ENCODE measurements at places on chromosomes 2 and 18.
A peak's percentile ranks its signal among the peaks of the same experiment; 100 is the strongest.

GRCh38 chr2:98692090-98693054, 38.6 kb downstream of the MGAT4A start:
- DNase-seq: no peak

- DNase-seq: no peak
Measured at GRCh38 chr2:20479835-20480234, 33.0 kb downstream of the RHOB start.

GRCh38 chr2:74882299-74882687, 48.4 kb downstream of the HK2 start:
- DNase-seq: no peak

DNA sequence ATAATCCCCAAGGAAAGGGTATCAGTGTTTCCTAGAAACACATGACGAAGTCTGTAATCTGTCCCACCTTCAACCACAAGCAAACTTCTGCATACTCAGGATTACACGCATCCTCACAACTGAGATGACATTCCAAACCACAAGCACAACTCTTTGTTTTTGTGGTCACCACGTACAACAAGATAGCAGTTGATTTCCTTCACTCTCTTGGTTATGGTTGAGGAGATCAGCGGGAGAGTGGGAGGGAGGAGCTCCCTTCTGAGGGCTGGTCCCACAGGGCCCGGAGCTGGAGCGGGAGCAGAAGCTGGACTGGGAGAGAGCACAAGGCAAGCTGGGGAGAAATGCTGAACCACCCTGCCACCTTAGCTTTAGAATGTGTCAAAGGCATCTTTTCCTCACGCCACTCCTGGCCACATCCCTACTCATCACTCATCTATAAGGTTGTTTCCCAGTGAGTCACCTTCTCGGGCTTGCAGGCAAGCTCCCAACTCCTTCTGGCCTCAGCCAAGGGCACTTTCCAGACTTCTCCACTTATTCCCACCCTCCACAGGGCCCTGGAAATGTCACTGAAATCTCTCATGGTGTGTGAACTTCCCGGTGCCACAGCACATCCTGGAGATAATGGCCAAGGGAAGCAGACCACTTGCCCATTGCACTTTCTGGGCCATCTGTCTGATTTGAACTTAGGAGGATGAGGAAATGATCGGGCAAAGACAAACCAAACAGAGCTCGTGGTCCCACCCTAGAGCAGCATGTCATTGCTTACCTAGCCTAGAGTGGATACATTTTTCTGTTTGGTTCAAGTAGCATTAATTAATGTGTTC, 98.9 kb upstream of the LGALSL start:
- peak; percentile 84 for DNase-seq

- DNase-seq: no peak
Measured at GRCh38 chr18:26479681-26480079, 68.7 kb downstream of the KCTD1 start.

DNA sequence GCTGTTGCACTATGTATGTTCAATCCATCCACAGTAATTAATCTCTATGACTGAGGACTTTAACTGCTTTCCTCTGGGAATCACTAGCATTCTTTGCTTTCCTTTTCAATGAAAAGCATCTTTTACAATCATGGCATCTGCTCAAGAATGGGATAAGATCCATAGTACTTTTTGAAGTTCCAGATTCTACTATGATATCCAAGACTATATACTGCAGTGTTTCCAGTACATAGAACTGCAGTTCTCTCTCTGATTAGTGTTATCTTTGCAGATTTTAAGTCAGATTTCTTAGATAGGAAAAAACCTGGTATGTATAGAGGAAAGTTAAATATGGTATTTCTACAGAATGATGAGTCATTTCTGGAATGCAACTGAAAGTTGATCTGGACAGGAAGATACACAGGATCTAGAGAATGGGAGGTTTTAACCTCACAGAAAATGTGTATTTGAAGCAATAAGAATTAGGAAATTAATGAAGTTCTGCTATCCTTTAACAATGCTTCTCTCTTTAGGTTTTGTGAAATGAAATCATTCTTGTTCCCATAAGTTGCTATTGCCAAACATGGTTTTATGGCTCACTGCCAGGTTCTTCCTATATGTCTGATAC, 670.7 kb downstream of the ERBB4 start:
- DNase-seq: peak; percentile 22

- no peak for DNase-seq
Measured at GRCh38 chr2:199463708-199464605, 6.2 kb upstream of the SATB2 start.

DNA sequence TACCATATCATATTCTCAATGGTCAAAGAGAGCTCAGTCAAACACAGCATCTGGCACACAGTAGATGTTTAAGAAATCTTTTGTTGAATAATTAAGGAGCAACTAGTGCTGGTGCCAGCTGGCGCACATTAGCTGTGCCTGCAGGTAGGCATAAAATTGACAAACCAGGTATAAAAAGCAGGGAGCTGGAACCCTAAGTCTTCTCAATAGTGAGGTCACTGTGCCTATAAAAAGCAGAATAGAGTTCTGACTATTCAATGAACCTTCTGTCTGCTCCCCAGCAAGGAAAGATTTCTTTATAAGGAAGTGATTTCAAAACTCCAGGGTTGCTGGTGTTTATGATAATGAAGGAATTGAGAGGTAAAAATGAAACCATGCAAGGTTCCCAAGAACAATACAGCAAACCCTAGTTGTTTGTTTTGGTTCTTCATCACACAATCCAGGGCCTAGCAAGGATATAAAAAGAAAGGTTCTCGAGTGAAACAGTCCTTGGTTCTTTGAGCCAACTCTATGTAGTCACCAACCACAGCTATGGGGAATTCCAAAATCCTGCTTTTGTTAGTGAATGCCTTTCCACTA, 76.1 kb downstream of the THADA start:
- DNase-seq: peak; percentile 88

DNA sequence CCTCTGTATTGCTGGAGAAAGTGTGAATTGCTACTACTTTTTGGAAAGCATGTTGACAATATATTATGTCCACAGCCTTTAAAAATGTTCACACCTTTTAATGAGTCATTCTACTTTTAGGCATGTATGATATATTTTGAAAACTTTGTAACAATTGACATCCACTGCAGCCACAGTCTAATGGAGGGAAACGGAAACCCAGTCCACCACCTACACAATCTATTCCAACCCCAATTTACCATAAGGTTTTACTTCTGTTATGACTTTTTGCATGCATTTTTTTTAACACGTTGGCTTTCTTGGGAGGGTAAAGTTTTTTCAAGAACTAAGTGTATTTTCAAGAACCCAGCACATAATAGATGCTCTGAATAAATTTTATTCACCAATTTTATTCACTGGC, 38.5 kb upstream of the ATP8B1 start:
- no peak for DNase-seq

DNA sequence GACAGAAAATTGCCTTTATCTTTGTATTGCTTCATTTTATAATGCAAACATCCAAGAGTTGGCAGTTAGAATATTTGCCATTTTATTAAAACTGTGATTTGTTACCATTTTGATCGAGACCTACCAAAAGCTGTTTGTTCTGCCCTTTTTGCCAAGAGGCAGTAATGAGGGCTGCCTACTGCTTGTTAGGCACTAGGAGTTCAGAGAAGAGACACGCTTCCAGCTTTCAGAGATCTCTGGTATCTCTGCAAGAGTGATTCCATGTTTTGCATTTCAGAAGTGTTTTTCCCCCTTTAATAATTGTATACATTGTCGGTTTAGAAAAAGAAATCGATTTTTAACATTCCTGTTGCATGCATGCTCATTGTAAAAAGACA, 628 bp downstream of the MRPL30 start:
- DNase-seq: no peak

- DNase-seq: peak; percentile 93
Measured at GRCh38 chr2:233486778-233487552, 79.6 kb downstream of the USP40 start.

DNA sequence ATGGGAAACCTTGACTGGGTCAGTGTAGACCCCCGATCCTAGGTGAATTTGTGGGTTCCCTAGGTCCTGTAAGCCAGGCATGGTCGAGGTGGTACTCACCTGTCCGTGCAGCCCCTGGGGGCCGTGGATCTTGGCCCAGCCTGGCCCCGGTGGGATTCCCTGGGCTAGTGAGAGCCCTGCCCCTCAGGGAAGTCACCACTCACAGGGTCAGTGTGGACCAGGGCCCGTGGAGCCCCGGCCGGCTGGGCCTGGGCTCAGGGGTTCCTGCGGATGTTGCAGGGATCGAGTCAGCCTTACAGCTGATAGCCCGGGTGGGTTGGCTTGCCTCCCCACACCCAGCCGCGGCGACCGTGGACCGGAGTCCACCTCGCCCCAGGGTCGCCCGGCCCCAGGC, 528 bp downstream of the ATG9A start:
- no peak for DNase-seq

GRCh38 chr2:218015586-218016521, 13.1 kb upstream of the TNS1 start:
- no peak for DNase-seq

- DNase-seq: no peak
Measured at GRCh38 chr2:216463148-216463547, 35.5 kb upstream of the RPL37A start.

DNA sequence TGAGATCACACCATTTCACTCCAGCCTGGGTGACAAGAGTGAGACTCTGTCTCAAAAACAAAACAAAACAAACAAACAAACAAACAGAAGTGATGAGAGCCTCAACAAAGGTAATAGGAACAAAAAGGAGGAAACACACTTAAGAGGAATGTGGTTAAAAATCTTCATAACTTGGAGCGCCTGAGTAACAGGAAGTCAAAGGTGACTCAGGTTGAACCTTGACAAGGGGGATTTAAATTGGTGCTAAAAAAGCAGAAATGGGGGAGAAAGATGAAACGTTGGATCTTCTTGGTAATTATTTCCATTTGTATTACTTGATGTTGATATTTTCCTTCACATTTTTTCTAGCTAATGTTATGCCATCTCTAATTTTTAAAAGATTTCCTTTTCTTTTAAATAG, 318.5 kb upstream of the TCF4 start:
- DNase-seq: no peak

DNA sequence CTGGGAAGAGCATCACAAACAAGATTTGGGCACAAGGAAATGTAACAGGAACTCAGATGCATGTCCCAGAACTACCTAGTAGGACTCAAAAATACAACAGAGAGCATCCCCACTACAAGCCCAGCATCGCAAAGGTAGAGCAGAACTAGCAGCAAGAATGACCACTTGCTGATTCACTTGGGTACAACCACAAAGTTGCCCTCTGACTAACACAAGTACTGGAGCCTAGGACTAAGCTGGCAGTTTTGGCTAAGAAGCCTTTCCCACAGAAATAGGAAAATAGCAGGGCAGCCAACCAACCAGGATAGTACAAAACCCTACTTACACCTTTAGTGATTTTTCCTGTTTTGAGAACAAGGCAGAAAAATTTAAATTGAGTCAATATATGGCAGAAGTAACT, 193.8 kb downstream of the PAX3 start:
- no peak for DNase-seq

- peak; percentile 98 for DNase-seq
Measured at GRCh38 chr2:174836377-174836994, 72.2 kb upstream of the CHRNA1 start.

DNA sequence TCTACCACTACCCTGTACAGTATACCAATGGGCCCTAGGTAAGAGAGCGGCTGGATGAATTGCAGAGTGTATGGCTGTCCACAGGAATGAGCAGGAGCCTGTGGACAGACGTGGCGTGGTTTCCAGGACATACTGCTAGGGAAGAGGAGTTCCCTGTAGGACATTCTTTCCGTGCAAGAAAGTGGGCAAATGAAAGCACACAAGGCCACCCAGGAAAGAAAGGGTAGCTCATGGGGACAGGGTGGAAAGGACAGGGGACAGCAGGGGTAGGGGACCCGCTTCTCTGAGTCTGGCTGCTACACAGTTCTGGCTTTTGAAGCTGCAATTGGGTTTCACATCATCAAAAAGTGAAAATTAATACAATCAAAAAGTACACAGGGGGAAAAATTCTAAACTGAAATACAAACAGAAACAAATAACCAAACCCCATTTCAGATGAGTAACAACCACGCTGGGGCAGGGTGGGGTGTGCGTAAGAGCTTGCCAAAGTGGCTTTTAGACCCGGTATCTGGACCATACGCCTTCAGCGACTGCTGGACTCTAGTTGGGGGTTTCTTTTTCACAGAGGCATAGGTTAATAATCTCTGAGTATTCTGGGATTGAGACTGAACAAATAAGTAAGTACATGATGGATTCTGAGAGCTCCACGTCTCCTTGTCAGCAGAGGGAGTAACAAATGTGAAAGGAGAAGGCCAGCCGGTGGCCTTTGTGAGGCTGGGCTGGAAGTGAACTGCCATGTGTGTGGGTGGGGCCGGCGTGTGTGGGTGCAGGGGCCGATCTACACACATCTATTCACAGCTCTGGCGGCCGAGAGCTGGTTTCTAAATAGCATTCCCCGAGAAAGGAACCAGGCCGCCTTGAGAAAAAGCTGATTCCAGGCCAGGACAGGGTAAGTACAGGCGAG, 84.0 kb downstream of the HDAC4 start:
- DNase-seq: peak; percentile 12

DNA sequence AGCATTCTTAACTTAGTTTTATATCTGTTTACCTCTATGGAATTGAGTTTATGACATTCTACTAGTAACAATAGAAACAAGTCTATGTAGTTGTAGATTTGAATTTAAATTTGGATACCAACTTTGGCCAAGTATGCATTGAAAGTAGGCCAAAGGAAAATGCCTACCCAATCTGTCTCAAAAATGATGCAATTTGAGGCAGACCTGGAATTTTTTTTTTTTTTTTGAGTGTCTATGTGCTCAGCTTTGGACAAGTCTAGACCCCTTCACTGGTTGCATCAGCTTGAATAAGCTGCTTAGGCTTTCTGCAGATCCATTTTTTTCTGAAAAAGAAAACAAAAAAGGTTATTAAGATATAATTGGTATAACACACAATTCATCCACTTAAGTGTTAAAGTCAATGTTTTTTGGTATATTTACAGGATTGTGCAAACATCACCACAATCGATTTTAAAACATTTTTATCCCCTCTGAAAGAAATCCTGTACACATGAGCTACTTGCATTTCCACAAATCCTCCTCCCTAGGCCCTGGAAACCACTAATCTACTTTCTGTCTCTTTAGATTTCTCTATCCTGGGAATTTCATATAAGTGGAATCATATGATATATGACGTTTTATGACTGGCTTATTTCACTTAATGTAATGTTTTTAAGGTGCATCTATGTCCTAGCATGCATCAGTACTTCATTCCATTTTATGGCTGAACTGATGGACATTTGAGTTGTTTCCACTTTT, 185.1 kb upstream of the CCDC68 start:
- no peak for DNase-seq

GRCh38 chr18:74353169-74353775, 37.6 kb downstream of the C18orf63 start:
- peak; percentile 69 for DNase-seq

DNA sequence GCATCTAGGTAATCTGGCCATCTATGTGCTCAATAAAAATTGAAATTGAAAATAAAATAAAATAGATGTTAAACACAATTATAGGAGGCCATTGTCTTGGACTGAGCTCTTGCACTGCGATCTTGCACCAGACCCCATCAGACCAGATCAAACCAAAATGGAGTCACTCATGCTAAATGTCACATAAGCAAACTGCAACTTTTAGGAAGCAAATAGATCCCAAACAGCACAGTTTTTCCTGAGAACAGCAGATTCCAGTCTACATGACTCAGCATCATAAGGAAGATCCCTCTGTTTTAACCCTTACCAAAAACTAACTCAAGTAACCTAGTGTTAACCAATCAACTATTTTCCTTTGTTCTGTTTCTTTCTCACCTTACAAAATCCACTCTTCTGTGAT, 57.7 kb upstream of the LRP1B start:
- DNase-seq: no peak

Data from fibroblast of skin of scalp (primary cell).